AG04449 (cell line): ENCODE measurements at places on chromosomes 4 and X.

DNA sequence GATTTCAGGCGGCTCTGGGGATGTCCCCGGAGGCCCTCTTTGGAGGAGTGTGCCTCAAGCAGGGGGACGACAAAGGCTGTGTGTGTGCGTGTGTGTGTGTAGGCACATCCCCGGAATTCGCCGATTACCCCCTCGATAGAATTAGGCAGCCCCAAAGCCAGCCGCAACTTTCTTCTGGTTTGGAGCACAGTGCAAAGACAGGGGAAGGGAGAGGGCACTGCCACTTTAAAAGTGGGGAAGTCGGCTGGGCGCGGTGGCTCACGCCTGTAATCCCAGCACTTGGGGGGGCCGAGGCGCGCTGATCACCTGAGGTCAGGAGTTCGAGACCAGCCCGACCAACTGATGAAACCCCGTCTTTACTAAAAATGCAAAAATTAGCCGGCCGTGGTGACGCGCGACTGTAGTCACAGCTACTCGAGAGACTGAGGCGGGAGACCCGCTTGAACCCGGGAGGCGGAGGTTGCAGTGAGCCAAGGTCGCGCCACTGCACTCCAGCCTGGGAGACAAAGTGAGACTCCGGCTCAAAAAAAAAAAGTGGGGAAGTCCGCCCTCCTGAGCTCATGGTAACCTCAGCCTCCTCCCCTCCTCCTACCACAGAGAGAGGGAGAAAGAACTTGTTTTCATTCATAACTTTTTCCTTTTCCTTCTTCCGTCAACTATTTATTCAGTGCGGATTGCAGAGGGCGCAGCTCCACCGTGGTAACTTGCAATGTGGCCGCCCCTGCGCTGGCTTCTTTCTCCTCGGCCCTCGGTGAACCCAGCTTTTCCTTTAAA is 2.4 kb downstream of the SPRY1 start:
- DNase-seq, result no peak

GRCh38 chrX:106734827-106735226 is 8.3 kb downstream of the RNF128 start:
- no peak for DNase-seq

DNA sequence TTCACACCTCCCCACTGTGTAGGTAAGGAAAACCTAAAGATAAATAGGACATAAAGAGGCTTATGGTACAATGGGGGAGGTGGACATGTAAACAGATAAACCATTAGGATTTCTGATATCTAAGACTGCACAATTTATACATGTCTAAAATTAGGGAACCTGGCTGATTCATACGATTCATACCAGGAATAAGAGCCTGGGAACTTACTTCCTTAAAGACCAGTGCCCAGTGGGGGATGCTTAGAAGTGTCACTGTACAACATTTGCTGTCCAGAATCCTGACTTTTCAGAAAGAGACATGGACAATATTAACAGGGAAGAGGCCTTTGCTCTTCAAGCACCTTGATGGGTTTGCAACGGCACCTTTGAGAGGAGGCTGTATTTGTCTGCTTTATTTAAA is 116.8 kb upstream of the KIT start:
- no peak for DNase-seq

DNA sequence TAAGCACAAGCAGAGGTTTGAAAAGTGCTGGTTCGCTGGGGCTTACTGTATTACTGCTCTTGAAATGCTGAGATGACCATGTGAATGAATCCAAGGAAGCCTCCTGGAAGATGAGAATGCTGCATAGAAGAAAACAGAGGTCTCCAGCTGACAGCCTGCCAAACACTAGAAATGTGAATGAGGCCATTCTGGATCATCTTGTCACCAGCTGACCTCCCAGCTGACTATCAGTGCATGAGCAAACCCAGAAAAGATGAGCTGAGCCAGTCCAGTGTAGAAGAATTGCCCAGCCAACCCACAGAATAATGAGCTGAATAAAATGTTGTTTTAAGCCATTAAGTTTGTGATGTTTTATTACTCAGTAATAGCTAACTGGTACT is 49.1 kb upstream of the DYNLT3 start:
- DNase-seq, result no peak

DNA sequence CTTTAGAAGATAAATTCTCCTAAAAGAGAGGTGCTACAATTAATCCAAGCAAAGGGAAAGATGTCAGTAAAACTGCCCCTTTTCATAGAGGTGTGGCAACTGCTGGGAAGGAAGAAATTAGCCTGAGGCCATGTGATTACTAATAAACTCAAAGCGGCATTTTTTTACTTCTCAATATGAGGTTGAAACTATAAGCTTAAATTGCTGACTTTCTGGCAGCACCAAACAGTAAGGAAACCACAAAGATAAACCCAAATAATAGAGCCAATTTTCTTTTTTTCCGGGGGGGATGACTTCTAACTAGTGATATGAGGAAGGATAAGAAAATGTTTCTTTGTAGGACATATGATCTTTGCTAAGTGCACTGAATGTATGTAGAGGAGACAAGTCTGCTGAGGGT is 30.9 kb downstream of the AR start:
- no peak for DNase-seq

GRCh38 chr4:10253765-10254164 is 137.2 kb upstream of the WDR1 start:
- no peak for DNase-seq

- DNase-seq, result no peak
These were observed 21.5 kb downstream of the ANAPC10 start for GRCh38 chr4:145076469-145076855.

DNA sequence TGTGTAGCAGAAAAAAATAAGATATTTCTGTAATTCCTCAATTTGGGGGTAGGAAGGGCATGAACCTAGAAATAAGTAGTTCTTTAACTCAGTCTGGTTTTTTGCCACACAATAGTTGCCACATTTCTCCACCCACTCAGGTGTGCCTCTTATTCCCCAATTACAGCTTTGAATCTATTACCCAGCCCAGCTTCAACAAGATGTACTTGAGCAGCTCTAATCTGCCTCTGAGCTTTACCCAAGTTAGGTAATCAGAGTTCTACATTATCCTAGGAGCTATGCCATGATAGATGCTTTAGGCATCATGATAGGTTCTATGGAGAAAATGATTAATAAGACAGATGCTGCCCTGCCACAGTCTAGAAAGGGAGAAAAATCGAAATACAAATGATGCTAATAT is 117.4 kb upstream of the GPRIN3 start:
- DNase-seq, result no peak

GRCh38 chr4:151853034-151853433 is 92.2 kb upstream of the GATB start:
- no peak for DNase-seq

GRCh38 chr4:125091101-125091500 is 223.7 kb upstream of the FAT4 start:
- no peak for DNase-seq

GRCh38 chr4:52995360-52996030 is 133.4 kb downstream of the RASL11B start:
- DNase-seq, result no peak

DNA sequence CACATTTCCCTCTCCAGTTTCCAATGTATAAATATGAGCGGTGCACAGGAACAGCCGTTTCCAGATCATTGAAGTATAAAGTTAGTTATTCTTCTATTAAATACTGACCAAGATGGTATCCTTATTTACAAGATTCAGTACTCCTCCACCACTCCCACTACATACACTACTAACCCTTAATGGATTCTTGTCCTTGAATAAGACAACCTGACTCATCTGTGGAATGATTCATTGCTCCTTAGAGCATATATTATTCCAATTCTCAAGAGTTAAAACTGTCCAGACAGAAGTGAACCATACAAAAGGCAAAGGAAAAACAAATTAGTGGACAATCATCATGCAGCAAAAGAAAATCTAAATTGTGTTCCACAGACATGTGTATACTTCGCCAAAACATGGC is 373.3 kb downstream of the IDS start:
- no peak for DNase-seq

GRCh38 chrX:136733613-136734012 is 47.1 kb downstream of the ARHGEF6 start:
- DNase-seq, result no peak

DNA sequence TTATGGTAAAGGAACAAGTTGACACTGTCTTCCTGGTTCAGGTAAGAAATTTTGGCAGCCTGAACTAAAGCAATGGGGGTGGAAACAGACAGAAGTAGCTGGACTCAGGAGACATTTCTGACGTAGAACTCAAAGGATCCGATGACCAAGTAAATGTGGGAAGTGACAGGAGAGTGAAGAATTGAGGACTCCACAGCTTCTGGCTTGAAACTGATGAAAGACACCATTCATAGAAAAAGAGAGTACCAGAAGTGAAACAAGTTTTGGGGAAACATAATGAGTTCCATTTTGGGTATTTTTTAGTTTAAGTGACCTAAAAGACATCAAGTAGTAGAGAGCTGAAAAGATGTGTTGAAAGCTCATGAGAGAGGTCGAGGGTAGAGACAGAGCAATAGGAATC is 5.7 kb downstream of the FAM120C start:
- DNase-seq, result no peak

DNA sequence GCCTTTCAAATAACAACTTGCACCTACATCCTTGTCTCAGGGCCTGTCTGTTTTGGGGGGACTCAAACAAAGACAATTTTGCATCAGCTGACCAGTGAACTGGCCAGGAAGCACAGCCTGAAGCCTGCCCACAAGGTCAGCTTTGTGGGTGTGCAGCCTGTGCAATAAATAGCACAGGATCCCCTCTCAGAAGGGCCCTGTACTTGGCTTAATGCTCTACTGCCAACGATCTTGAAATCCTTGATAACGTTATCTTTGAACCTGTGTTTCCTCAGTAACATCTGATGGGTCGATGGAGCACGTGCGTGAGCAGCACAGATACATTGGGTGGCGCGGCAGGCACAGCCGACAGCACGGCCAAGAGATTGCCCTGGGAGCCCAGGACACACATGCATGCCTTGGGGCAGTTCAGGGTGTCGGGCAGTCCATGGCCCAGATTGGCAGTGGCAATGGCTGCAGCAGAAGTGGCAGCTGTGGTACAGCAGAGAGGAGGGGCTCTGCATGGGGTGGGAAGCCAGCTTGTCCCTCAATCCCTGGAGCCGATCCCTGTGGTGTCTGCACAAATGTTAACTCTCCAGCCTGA is 58.8 kb upstream of the ATP6AP2 start:
- no peak for DNase-seq

DNA sequence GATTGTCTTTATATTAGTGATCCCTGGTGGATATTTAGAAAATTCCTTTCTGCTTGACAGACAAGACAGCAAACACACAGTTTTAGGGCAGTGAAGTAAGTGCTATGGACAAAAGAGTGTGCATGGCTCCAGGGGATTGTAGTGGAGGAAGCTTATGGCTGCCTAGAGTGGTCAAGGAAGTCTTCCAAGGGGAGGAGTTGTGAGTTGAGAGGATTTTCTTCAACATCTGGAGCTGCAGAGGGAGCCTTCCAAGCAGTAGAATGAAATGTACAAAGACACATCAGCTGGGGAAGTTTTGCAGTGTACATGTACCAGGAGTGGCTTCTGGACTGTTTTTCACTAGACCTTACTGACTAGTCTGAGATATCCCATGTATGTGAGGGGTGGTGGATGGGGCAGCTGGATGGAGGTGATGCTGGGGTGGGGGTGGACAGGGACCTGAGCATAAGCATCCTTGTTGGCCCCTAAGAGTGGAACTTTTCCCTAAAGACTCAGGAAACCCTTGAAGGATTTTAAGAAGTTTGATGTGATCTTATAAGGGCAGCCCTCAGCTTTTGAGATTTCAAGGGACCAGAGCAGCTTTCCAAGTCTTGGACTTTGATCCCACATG is 160.5 kb upstream of the TAPT1 start:
- DNase-seq, result no peak

DNA sequence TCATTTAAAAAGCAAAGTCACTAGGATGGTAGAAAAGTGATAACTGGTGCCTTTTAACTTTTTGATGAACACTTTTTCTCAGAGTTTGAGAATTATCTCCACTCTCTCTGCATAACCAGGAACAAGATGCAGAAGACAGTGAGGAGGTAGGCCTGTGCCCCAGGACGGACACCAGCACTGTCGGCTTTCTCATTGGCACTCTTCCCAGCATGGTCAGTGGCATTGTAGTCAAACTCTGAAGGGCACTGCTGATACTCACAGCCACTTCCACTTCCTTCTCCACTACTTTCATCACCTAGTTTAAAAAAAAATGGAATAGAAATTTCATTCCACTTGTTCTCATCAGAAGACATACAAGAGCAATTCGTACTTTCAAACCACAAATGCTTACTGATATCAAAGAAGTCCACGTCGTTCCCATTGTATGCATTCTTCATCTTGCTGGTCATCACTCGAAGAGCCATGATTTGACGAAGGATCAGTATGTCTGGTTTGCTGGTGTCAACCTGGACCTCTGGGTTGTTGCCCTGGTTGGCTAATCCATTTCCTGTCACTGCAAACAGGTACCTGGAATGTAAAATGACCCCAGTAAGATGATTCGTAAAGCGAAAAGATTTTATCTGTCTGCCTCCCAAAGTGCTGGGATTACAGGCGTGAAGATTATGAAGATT is 84.8 kb upstream of the TFDP3 start:
- DNase-seq, result peak; percentile 26

- no peak for DNase-seq
These were observed 23.5 kb upstream of the GALNT7 start for GRCh38 chr4:173145131-173145530.

- no peak for DNase-seq
These were observed 24.3 kb upstream of the FAM47C start for GRCh38 chrX:36983831-36984230.
